ENCODE measurements at places on chromosomes 6 and 20.

GRCh38 chr6:79082304-79082703 lies 4.2 kb upstream of the PHIP start:
- DNase-seq = no peak

DNA sequence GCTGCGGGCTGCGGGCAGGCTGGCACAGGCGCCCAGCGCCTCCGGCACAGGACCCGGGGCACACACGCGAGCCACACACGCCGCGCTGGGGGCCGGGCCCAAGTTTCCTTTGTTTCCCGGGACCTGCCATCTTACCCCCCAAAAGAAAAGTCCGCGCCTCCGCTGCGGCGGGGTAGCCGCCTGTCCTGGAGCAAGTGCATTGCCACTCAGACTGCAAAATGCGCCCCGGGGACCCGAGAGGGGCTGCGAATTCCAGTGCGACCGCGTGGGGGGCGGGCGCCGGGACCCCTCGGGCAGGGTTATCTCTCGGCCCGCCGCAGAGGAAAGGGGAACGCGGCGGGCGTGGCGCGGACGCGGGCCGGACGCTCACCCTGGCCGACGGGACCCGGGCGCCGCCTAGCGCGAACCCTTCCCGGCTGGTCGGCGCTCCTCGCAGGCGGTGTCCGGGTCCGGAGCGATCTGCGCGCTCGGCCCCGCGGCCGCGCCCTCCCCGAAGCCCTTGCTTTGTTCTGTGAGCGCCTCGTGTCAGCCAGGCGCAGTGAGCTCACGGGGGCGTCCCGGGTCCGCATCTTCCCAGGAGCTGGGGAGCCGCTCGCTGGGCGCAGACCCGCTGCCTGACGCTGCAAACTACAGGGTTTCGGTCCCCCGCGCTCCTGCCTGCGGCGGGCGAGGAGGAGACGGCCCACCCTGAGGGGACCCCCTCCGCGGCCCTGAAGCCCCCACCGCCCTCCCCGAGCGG lies 639 bp upstream of the CD24 start:
- DNase-seq = no peak

- DNase-seq = no peak
These were observed 477.6 kb upstream of the CITED2 start for GRCh38 chr6:139852067-139852466.

- no peak for DNase-seq
These were observed 441.0 kb upstream of the MARCKS start for GRCh38 chr6:113416170-113416569.

DNA sequence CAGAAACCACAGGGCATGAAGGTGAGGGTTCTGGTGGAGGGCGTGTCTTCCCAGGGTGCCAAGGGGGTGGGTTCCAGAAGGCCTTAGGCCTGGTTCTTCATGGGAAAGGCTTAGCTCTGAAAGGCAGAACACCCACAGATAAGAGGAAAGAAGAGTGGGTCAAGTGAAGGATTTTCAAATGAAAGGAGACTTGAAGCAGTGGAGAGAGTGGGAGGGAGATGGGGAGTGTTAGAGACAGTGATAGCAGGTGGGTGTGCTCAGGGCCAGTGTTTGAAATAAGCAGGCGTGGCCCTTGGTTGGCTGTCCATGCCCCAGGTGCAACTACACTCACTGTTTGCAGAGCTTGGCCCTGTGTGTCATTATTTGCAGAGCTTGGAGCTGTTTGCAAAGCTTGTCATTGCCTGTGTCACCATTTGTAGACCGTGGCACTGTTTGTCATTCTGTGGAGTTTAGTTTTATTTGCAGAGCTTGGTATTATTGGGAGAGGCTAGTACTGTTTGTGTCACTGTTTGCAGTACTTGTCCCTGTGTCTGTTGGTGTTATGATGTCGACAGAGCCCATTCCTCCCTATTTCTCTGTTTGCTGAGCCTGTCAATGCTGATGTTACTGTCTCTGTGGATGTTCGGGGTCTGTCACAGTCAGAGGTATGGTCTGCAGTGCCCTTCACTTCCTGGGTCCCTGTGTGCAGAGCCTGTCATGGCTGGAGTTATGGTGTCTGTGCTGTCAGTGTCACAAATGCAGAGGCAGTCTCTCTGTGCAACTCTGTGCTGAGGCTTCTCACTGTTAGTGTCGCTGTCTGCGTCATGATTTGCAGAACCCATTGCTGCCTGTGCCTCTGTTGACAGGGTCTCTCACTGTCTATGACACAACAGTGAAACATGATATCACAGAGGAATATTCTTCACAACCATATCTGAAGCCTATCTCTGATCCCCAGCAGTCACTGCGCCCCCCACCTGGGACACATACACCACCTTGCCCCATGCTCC lies 127.7 kb upstream of the LRFN2 start:
- no peak for DNase-seq

GRCh38 chr20:50911030-50911429 lies 20.2 kb downstream of the ADNP start:
- no peak for DNase-seq

DNA sequence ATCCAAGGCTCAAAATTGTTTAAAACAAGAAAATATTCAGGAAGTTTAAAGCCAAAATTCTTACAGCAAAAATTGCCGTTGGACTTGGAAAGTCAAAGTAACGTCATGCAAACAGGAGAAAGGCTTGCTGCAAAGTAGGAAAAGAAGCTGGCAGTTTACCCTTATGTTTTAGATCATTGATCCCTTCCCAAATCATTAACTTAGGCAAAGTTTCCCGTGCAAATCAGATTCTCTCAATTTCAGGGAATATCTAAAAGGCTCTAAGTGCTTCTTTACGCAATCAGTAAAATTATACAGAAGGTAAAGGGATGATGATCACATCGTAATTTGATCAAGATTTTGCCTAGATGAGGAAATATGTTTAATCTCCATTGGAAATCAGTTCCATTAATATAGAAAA lies 197.5 kb downstream of the ALDH8A1 start:
- DNase-seq = no peak

GRCh38 chr6:41191569-41191968 lies 9.4 kb downstream of the TREML2 start:
- DNase-seq = peak; percentile 33

GRCh38 chr6:116561377-116562018 lies 7.9 kb downstream of the CALHM4 start:
- DNase-seq = peak; percentile 67

DNA sequence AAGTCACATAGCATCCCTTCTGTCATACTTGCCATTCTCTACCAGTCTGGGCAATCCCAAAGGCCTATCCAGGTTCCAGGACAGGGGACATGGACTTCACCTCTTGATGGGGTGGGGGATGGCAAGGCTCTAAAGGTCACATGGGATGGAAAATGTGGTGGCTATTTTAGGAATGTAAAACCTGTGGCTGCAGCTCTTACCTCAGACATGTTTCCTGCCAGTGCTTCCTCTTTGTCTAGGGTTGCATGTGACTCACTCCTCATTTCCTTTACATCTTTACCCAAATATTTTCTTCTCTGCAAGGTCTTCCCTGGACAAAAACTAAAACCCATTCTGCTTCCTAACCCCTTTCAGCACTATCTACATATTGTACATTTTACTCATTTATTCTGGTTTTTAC lies 135.7 kb downstream of the BTBD3 start:
- DNase-seq = no peak

- no peak for DNase-seq
These were observed 787 bp downstream of the JPH2 start for GRCh38 chr20:44186201-44186600.

- peak; percentile 76 for DNase-seq
These were observed 448 bp upstream of the DDAH2 start for GRCh38 chr6:31729515-31729978.

DNA sequence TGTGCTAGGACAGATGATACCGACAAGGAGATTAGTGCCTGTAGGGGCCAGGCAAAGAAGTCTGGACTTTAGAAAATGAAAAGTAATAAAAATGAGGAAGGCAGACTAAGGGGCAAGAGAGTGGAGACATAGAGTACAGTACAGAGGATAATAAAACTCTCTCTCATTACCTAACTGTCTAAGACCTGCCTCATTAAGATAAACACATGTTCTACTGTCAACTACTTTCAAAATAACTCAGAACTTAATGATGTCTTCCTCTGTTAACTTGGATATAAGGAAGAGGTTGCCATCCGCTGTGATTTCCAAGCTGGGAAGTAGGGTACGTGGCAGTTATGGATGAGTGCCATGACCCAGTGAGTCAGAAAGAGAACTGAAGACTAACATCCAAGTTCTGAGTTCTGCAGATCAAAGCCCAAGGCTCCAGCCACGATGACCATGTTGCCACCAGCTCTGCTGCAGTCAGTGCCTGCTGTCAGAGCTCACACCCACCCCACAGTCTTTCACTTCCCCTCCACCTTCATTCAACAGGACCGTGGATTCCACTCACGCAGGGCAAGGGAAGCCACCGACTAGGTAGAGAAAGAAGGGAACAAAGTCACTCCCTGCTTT lies 81.8 kb downstream of the KIF16B start:
- no peak for DNase-seq

DNA sequence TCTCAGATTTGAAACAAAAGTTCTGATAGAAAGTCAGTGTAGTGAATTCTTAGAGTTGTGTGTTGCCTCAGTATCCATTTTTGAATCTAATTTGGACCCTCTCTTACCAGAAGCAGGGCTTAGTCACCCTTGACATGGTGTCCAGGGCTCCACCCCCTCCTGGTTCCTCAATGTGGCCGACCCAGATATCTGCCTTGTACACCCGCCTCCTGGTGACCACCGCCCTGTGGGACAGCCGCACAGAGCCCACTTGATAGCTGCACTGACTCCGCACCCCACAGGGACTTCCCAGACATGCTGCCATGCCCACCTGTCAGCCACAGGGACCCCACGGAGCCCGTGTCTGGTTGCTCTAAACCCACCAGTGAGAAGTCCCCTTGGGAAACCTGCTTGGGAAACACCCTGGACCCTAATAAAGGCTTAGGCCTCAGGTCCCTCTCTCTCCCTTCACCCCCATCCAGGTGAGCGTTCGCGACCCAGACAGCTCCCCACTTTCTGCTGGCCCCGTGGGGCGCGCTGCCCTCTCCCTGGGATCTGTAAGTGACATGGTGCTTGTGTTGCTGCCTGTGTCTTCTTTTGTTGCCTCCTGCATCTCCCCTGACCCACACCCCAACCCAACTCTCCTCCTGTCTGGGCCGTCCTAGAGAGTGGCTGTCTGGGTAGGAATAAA lies 47.2 kb upstream of the SYNDIG1 start:
- DNase-seq = no peak

GRCh38 chr6:108546079-108547049 lies 14.4 kb upstream of the FOXO3 start:
- DNase-seq = no peak

- no peak for DNase-seq
These were observed 34.6 kb downstream of the FBXO5 start for GRCh38 chr6:152948150-152948768.

GRCh38 chr6:41161380-41161779 lies 1.5 kb downstream of the TREM2 start:
- DNase-seq = no peak

DNA sequence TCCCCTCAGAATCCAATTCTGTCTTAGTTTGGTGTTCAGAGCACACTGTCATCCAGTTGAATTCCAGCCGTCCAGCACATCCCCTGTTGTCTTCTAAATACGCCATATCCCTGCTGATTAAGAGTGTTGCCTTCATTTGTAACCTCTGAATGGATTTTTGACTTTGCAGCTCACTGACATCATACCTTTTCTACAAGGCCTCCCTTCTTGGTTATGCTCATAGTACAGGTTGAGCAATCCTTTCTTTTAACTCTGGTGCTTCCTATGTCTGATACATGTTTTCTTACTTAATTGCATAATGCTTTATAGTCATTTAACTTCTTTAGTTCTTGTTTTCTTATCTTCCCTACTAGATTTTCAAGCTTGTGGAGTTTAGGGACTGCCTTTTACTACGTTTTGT lies 36.4 kb downstream of the XRN2 start:
- DNase-seq = no peak

- DNase-seq = no peak
These were observed 40.2 kb upstream of the PHACTR3 start for GRCh38 chr20:59564171-59564570.

DNA sequence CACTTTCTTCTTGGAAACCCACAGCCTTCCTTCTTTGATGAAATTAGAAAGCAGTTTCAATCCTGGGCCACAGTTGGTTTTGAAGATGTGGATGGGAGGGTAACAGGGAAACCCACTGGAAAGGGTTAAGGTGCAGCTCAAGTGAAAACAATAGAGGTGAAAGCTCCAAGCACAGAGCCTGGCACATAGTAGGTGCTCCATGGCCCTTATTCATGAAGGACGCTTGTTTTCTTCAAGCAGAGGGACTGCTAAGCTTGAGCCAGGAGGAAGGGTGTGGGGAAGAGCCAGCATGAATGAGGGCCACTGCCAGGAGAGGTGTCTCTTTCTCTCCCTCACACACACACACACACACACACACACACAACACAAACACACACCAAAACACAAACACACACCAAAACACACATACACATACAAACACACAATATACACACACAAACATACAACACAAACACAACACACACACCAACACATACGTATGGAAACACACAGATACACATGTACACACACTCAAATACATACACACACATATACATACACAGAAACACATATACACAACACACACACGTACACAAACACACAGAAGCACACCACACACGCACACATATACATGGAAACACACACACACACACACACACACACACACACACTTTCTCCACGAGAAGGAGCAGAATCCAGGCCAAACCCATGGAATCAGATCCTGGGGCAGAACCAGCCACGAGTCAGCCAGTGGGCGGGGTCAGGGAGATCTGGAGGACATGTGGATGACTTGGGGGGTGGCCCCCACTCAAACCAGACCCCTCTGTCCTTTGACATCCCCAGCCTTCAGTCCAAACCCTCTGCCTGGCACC lies 23.7 kb upstream of the RBPJL start:
- no peak for DNase-seq

DNA sequence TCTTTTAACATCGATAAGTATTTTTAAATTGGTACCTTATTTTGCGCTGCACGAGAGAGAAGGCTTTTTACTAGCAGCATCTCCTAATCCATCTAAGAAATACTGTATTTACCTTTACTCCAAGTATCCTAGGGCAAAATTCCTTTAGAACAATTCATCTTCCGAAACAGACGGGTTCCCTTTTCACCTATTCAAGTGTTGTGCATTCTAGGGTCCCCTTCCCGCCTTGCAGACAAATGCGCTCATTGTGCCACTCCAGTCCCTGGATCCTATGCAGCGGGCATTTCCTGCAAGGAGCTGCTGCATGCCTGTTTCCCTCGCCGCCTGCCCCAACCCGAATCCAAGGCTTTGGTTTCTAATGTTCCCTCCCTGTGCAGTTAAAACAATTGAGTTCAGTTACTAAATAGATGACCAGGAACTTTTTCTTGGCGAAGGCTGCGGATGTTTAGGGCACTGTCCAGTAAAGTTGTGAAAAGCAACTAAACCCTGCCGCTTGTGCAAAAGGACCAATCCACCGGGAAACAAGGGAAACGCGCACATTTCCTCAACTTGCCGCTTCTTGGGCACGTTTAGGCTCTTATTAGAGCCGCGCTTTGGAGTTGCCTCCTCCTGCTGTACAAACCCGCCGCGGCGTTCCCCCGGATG lies 556 bp upstream of the SCAF8 start:
- DNase-seq = no peak

- peak; percentile 86 for DNase-seq
These were observed 5.1 kb upstream of the TCEA2 start for GRCh38 chr20:64057628-64058498.

All from stimulated activated CD4-positive, alpha-beta T cell treated with anti-CD3 and anti-CD28 coated beads, Interleukin-12 subunit alpha, Interleukin-12 subunit beta, amount 100 ng/mL, for 24 hours (primary cell).